ENCODE measurements at places on chromosomes 3 and 15.

GRCh38 chr3:186097663-186098451 is 11.0 kb downstream of the ETV5 start:
- DNase-seq = no peak

- no peak for DNase-seq
These were observed 202.9 kb upstream of the PROK2 start for GRCh38 chr3:71987828-71988227.

DNA sequence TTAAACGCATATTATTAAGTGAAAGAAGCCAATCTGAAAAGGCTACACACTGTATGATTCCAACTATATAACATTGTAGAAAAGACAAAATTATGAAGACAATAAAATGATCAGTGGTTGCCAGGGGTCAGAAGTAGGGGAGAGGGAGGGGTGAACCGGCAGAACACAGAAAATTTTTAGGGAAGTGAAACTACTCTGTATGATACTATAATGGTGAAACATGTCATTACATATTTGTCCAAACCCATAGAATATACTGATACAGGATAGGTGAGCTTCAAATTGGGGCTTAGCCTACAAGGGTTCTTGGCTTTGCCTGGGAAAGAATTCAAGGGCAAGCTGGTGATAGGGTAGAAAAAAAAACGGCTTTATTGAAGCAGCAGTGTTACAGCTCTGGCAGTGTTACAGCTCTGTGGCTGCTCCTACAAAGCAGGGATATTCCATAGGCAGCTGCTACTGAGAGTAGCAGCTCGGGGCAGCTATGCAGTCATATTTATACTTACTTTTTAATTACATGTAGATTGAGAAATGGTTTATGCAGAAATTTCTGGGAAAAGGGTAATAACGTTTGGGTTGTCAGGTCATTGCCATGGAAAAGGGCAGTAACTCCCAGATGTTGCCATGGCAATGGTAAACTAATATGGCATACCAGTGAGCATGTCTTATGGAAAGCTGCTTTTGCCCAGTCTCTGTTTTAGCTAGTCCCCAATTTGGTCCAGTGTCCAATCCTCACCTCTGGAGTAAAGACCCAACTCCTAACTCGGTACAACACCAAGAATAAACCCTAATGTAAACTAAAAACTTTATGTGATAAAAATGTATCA is 125.1 kb upstream of the SLC25A36 start:
- no peak for DNase-seq

GRCh38 chr3:110027446-110028080 is 690.2 kb upstream of the DPPA4 start:
- no peak for DNase-seq

DNA sequence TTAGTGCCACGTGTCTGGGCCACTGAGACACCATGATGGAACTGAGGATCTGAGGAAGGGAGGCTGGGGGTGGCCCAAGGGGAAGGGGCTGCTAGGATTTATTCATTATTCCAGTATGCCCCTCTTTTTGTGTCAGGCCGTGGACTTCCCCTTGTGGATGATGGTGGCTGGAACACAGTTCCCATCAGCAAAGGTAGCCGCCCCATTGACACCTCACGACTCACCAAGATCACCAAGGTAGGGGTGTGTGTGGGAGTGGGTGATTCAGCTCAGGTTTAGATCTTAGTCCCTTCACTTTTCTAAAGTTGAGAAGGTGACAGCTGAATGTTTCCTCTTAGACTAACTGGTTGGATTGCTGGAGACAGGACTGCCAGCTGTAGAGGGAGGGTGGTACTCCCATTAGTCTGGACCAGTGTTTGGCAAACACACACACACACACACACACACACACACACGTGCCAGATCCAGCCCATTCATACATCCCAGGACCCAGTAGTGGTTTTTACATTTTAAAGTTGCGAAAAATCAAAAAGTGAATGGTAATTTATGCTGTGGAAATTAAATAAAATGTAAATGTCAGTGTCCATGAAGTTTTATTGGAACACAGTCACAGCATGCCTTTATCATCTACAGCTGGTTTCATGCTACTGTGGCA is 11.4 kb downstream of the EIF4G1 start:
- no peak for DNase-seq

GRCh38 chr15:91102546-91103330 is 2.7 kb downstream of the SV2B start:
- DNase-seq = no peak

GRCh38 chr15:94080416-94080815 is 150.9 kb upstream of the MCTP2 start:
- DNase-seq = no peak

DNA sequence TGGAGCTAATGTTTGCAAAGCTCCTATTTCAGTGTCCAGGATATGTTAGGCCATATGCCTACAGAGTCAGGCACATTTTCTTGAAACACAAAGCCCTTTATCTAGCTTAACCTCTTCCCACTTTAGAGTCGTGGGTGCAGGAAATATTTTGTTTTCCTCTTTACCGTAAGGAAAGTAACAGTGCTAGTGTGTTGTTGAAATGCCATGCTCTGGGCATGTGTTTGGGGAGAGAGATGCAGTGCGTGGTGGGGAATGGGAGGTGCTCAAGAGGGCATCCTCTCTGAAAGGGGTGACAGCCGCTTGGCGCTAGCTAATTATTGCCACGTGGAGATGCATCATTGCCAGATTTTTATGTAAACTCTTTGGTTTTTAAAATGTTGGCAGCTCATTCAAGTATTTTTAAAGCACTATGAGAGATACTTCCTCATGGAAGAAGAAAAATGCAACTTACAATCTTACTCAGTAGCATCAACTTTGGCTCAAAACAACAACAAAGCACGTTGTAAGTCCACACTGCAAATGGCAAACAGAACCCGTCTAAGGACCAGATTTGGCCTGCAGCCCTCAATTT is 152.6 kb downstream of the LPP start:
- DNase-seq = no peak

- no peak for DNase-seq
These were observed 66.0 kb downstream of the SPTSSB start for GRCh38 chr3:161305095-161305991.

- DNase-seq = no peak
These were observed 9.9 kb upstream of the VILL start for GRCh38 chr3:37980462-37981347.

- no peak for DNase-seq
These were observed 394.1 kb downstream of the OCA2 start for GRCh38 chr15:27705056-27705455.

DNA sequence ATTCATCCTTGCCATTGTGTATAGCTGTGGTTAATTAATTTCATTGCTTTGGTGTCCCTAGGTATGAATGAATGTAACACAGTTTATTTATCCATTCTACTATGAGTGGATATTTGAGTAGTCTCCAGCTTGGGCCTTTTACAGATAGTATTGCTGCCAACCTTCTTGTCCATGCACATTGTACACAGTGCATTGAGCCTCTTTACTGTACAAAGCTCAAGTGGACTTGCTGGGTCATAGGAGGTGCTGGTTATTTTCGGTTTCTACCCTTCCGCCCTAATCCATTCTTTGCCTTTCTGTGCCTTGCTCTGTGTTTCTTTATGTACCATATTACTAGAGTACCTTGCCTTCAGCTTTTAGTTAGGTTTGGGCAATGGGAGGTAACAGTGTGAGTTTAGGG is 60.7 kb downstream of the DUT start:
- DNase-seq = no peak

- DNase-seq = no peak
These were observed 12.4 kb upstream of the HOMER2 start for GRCh38 chr15:82964890-82965289.

- DNase-seq = no peak
These were observed 7.5 kb downstream of the CMTM7 start for GRCh38 chr3:32399030-32399620.

DNA sequence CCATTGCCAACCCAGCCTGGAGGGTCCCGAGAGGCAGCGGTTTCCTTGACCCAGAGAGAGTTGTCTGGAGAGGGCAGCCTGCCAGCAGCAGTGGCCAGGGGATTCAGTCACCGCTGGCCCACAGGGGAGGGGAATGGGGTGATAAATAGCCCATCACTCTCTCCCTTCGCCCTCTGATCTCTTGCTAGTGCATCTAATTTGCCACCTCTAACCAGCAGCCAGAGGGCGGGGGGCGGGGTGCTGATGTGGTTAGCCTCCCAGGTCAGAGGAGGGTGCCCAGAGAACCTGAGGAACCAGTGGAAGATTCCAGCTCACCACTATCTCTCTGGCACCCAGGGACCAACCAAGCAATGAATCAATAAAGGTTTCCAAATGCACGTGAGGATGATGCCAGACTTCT is 35.1 kb upstream of the SLC6A11 start:
- DNase-seq = peak; percentile 69

GRCh38 chr3:71465371-71466036 is 118.0 kb downstream of the FOXP1 start:
- DNase-seq = no peak

GRCh38 chr3:72345237-72345878 is 502.9 kb downstream of the SHQ1 start:
- no peak for DNase-seq
